ENCODE measurements at places on chromosomes 7 and 10. TPM values are rescaled to one million over a fixed set of nuclear protein-coding genes. Genes with fewer than 3 reads are reported as not detected.

Gene CYP2E1
- polyA plus RNA-seq = 1.7 TPM

Gene SYT15B
- 2.3 TPM for polyA plus RNA-seq

Gene GNAT3
- polyA plus RNA-seq = not detected

Gene NME8
- 0.17 TPM for polyA plus RNA-seq

Gene SCIN
- 82.1 TPM for polyA plus RNA-seq

Gene FLNC
- 23.6 TPM for polyA plus RNA-seq

Gene CPA4
- polyA plus RNA-seq = 0.14 TPM

Gene CALML3
- polyA plus RNA-seq = 0.06 TPM

Gene PRR15
- 14.6 TPM for polyA plus RNA-seq

Gene CPED1
- 43.9 TPM for polyA plus RNA-seq

Gene CTTNBP2
- 34.5 TPM for polyA plus RNA-seq

Gene VGF
- 0.17 TPM for polyA plus RNA-seq

Gene PDK4
- 31.9 TPM for polyA plus RNA-seq

Gene AOAH
- 2.5 TPM for polyA plus RNA-seq

Gene ENKUR
- polyA plus RNA-seq = 4.4 TPM

Gene AUTS2
- polyA plus RNA-seq = 78.0 TPM

Gene UNCX
- polyA plus RNA-seq = 12.6 TPM

Gene FZD1
- polyA plus RNA-seq = 68.3 TPM

Gene COL17A1
- polyA plus RNA-seq = 1.3 TPM

Gene SLC16A12
- 30.7 TPM for polyA plus RNA-seq

Gene EIF3B
- polyA plus RNA-seq = 156 TPM

Gene SLC26A5
- 0.65 TPM for polyA plus RNA-seq

Gene AGAP9
- 10.5 TPM for polyA plus RNA-seq

Gene DNAAF5
- polyA plus RNA-seq = 37.0 TPM

Gene INHBA
- 3.1 TPM for polyA plus RNA-seq

Gene FASTK
- 71.7 TPM for polyA plus RNA-seq

Gene FGFR2
- 134 TPM for polyA plus RNA-seq

Gene MRPS17
- 20.5 TPM for polyA plus RNA-seq

Gene PLOD3
- 43.6 TPM for polyA plus RNA-seq

Gene MUC3A
- 0.72 TPM for polyA plus RNA-seq

Gene GNAI1
- polyA plus RNA-seq = 107 TPM

Gene ANKRD22
- polyA plus RNA-seq = 0.17 TPM

Gene FBXL13
- polyA plus RNA-seq = 4.4 TPM

Gene TMEM139
- polyA plus RNA-seq = 58.1 TPM

Gene CAMK2B
- 3.4 TPM for polyA plus RNA-seq

Gene SPDYE16
- 4.0 TPM for polyA plus RNA-seq

Gene CHAT
- polyA plus RNA-seq = 0.11 TPM

Gene MARVELD1
- 36.8 TPM for polyA plus RNA-seq

Gene ADAMTS14
- polyA plus RNA-seq = 1.2 TPM

Gene FAM25G
- polyA plus RNA-seq = not detected

Gene PON3
- polyA plus RNA-seq = 2.5 TPM

Gene CUZD1
- 2.2 TPM for polyA plus RNA-seq

Gene CCDC6
- polyA plus RNA-seq = 42.6 TPM

Gene VSTM4
- 14.2 TPM for polyA plus RNA-seq

Gene EBLN1
- polyA plus RNA-seq = not detected

Gene BAIAP2L1
- polyA plus RNA-seq = 15.0 TPM

Gene SPDYE5
- polyA plus RNA-seq = 2.5 TPM

Gene UPK3BL1
- polyA plus RNA-seq = 11.8 TPM

Gene NUTM2D
- polyA plus RNA-seq = 11.3 TPM

Gene TMEM178B
- polyA plus RNA-seq = 0.36 TPM

Gene RBP3
- 0.16 TPM for polyA plus RNA-seq

Gene GAD2
- 3.6 TPM for polyA plus RNA-seq

Gene BEND7
- polyA plus RNA-seq = 37.9 TPM

Gene BICC1
- 70.8 TPM for polyA plus RNA-seq

Gene CNTNAP2
- polyA plus RNA-seq = 29.3 TPM

Gene TMEM184A
- polyA plus RNA-seq = 11.1 TPM
